ENCODE measurements at places on chromosomes 3 and 15.

GRCh38 chr3:146177519-146177918 is 16.5 kb upstream of the PLOD2 start:
- no peak for DNase-seq

DNA sequence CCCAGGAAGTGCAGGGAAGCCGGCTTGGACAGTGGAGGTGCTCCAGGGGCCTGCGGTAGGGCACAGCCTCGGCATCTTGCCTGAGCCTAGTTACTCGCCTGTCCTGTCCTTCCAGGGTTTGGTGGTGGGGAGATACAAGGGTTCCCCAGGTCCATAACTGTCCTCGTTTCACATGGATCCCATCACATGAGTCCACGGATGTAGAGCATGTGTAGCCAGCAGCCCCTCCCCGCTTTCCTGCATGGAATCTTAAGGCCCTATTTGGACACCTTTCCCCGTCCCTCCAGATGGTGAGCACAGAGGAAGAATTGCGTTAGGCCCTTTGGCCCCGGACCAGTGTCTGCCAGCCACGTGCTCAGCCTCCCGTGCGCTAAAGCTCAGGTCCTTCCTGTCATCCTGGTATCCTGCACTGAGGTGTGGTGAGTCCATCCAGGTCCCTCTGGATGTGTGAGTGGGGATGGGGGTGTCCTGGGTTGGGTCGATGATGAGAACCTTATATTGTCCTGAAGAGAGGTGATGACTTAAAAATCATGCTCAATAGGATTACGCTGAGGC is 230.4 kb downstream of the SNRPN start:
- peak; percentile 8 for DNase-seq

GRCh38 chr3:126932188-126932931 is 50.6 kb upstream of the PLXNA1 start:
- no peak for DNase-seq

- DNase-seq: no peak
These were observed 13.6 kb downstream of the PRKCD start for GRCh38 chr3:53174346-53175250.
